ENCODE measurements at places on chromosomes 3 and 15.

GRCh38 chr3:37531066-37531720, 330.5 kb upstream of the CTDSPL start:
- DNase-seq: no peak

DNA sequence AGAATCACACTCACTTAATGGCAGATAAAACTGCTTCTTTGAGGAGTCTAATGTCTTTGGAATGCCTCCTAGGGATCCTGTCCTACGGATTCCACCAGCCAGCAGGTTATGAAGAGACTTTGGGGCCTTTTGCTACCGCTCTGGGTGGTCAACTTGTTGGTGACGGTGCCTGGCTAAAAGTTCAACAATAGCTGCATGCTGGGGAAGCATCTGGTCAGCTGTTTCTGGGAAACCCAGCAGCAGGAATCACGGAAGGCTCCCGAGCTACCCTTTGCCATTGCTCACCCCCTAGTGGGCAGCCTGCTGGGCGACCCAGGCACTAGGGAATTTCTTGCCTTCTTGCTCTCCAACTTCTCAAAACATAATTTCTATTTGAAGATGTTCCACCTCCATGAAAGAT, 263.3 kb downstream of the NEK10 start:
- DNase-seq: no peak

- DNase-seq: no peak
Measured at GRCh38 chr3:111285694-111286093, 214.1 kb downstream of the NECTIN3 start.

DNA sequence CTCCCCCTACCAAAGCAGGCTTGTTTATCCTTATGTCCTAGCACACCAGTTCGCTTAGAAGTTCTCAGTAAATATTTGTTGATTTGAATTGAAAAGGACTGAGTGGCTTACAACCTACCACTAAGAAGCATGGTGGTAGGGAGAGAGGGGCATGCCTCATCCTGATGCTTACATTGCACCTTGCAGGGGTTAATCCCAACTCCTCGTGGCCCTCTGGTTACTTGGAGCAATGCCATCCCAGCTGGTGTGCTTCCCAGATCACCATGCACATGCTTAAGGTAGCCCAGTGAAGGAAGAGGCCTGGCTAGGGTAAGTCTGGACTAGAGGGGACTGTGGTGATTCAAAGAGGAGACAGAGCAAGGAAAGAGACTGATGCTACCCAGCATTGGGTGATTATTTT, 253.3 kb downstream of the CLSTN2 start:
- DNase-seq: no peak

DNA sequence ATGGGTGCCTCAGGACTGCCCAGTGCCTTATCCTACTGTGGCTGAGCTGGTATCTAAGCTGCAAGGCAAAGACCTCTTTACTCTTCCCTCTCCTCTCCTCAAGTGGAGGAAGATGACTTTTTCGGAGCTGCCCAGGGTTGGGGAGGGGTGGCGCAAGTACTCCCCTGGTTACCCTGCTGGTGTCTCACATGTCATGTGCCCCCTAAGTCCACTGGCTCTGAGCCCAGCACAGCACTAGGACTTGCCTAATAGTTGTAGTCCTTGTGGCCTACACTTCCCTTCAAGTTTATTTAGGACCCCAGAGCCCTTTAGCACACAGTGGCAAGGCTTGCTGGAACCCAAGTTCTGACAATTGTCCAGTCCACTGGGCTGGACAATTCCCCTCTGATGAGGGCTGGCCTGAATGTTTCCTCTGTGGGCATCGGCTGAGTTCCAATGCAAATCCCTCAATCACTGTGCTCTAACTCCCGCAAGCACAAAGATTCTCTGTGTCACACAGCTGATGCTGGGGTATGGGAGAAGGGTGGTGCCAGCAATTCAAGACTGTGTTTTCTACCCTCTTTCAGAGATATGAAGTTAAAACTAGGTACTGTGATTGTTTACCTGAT, 60.4 kb downstream of the UQCC5 start:
- DNase-seq: no peak

All from HS-27A (cell line).